ENCODE measurements at places on chromosomes 6 and 20.

GRCh38 chr6:41457303-41457670 lies 88.9 kb upstream of the FOXP4 start:
- no peak for DNase-seq

DNA sequence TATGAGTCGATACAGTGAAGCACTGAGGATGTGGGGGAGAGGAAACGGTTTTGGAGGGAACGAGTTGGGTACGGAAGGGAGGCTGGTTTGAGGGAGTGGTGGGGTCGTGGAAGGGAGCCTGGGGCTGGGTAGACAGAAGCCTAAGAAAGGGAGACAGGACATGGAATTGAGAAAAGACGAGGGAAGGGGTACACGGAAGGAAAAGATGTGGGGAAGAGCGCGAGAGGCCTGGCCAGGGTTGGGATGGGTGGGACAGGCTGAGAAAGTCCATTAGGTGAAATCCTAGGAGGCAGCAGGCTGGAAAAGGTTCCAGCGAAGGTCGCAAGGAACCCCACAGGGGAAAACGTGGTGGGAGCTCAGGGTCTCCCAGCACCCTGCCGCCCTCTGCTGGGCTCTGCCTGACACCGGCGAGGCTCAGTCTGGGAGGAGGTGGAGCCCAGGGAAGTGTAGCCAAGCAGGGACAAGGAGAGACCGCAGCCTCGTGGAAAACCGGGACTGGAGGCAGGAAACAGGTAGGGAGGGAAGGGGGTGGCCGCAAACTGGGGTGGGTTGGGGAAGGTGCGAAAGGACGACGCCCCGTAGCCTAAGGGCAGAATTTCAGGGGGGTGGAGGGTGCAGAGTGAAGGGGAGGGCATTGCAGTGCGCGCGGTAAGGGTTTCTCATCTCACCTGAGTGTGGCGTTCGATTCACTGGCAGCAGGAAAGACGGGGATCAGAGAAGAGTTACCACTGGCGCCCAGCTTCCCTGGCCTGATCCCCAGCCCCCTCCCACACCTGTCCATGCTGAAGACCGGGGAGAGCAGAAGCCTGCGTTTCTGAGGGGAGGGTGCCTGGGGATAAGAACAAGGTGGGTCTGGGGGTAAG lies 4.3 kb downstream of the GABBR1 start:
- peak; percentile 29 for DNase-seq

DNA sequence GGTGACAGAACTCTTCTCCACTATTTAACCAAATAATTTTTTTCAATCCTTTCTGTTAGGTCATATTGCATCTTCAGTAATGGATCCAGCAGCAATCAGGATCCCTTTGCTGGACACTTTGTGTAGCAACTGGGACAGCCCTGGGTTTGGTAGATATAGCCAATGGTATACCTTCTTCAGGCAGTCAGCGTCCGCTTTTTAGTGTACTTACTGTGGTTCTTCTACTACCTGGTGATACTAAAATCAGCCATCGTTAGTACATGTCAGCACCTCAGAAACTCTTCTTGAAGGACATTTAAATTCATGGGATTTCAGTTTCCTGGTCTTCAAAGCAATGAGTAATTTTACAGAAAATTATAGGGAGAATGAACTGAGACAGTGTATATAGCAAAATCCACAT lies 93.5 kb downstream of the ADGRG6 start:
- DNase-seq = no peak

- DNase-seq = no peak
Measured at GRCh38 chr6:145352382-145353080, 382.8 kb downstream of the EPM2A start.

DNA sequence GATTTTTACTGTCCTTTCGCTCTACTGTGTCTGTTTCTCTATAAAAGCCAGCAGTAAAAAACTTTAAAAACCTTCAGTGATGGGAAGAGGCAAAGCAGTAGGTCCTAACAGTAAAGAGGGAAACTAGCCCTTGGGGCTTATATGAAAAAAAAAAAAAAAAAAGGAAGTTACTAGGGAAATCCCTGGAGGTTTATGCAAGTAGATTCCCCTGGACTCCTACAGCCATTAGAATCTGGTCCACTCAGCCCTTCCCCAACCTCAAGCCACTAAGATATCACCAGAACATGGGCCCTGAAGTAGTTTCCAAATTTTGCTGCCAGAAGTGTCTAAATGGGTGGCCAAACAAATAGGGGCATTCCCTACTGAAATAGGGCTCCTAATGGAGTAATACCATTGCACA lies 70.5 kb upstream of the HINT3 start:
- no peak for DNase-seq

GRCh38 chr6:13794184-13794583 lies 20.2 kb downstream of the MCUR1 start:
- DNase-seq = no peak

GRCh38 chr6:56992036-56992435 lies 37.1 kb downstream of the BEND6 start:
- no peak for DNase-seq

GRCh38 chr20:54267483-54268003 lies 59.7 kb downstream of the PFDN4 start:
- DNase-seq = no peak

GRCh38 chr20:1998193-1998520 lies 4.3 kb upstream of the PDYN start:
- DNase-seq = no peak

DNA sequence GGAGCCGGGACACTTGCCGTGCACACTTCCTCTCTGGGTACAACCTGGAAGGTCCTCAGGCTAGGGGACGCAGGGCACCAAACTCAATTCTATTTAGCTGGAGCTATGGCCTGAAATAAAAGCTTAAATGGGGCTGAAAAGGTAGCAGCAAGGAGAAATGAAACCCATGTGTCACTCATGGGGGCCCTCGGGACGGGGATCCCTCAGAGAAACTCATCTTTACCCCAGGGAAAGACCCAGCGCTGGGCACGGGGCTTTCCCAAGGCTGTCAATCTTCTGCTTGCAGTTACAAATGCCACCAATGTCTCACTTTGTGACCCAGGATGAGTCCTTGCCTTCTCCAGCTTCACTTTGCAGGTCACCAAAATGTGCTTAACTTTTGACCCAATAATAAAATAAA lies 16.5 kb downstream of the SNAI1 start:
- peak; percentile 22 for DNase-seq

DNA sequence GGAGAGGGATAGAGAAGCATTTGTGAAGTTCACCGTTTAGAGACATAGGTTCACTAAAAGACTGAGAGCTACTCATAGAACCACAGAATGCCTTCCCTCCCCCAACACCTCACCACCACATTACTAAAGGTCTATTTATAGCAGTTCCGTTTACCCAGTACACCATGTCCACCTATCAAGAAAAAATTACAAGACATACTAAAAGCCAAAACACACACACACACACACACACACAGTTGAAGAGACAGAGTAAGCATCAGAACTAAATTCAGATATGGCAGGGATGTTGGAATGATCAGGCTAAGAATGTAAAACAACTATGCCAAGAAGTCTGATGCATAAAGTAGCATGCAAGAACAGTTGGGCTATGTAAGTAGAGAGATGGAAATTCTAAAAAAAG lies 52.3 kb downstream of the SLC22A3 start:
- DNase-seq = no peak

- peak; percentile 56 for DNase-seq
Measured at GRCh38 chr6:154928325-154928922, 66.7 kb upstream of the TIAM2 start.

DNA sequence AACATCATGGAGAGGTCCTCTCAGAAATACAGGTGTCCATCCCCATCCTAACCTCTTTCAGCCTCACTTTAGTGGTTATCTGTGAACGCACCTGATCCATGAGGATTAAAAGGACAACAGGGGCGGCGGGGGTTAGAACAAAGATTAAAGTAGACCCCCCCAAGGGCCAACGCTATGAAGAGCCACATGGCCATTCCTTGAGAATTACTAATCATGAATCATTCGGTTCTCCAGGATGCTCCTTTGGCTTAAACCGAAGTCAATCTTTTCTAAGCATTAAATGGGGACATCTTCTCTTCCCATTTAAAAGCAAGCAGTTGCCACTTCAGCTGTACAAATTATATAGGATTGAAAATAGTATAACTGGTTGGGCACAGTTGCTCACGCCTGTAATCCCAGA lies 212.4 kb downstream of the GMPR start:
- DNase-seq = no peak

GRCh38 chr6:42099340-42100028 lies 42.9 kb downstream of the C6orf132 start:
- DNase-seq = no peak

DNA sequence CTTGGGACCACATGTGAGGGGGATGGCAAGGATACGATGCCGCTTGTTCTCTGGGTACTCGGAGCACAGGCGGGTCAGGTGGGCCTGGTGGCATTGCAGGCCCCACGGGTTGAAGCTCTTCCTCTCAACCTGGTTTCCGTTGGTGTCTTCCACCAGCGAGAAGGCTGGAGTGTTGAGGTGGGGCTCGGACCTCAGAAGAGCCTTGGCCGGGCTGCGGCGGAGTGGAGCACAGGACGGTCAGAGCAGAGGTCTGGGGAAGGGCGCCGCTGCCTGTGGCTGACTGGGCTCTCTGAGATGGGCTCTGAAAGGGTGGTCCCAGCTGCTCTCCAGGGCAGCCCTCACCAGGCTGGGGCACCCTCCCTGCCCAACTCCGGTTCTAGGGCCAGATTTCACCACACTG lies 15.2 kb upstream of the UQCC2 start:
- no peak for DNase-seq

GRCh38 chr6:25869840-25870239 lies 4.2 kb downstream of the SLC17A3 start:
- DNase-seq = no peak

DNA sequence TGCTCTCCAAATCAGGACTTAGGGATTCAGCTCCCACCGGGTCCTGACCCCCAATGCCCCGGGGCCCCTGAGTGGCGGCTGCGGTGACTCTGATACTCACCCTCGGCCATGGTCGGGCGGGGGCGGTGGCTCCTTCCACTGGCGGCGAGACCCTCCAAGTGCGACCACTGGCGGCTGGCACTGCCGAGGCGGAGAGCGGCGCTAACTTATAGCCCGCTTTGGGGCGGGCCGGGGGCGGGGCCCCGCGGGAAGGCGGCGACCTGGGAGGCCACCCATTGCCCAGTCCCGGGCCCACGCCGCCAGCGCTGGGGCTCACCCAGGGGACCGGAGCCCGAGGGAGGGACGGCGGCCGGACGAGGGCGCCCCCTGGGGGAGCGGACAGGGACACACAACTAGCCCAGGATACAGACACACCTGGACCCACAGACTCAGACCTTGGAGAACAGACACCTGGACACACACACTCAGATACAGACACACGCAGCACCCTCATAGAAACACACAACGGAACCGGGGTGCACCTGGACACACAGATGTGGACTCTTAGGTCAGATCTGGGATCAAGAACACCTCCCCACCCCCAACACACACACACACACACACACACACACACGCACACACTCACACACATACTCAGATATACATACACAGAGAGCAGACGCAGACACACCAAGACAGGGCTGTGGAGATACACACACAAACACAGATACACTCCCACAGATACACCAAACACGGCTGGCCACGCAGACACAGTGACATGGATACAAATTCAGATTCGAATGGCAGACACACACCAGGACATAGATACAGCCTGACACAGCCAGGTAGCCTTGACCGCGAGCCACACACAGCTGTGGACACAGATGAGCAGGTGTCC lies at the start of gene TGM2:
Gene TGM2 (minus strand): TSS at position 182 of the 877 bp plus-strand sequence. CDS start 72 bp downstream, at position 110.
- peak; percentile 41 for DNase-seq

GRCh38 chr6:116447496-116448011 lies 13.6 kb upstream of the CALHM6 start:
- peak; percentile 79 for DNase-seq

- no peak for DNase-seq
Measured at GRCh38 chr6:69868961-69869360, 2.6 kb downstream of the COL19A1 start.

DNA sequence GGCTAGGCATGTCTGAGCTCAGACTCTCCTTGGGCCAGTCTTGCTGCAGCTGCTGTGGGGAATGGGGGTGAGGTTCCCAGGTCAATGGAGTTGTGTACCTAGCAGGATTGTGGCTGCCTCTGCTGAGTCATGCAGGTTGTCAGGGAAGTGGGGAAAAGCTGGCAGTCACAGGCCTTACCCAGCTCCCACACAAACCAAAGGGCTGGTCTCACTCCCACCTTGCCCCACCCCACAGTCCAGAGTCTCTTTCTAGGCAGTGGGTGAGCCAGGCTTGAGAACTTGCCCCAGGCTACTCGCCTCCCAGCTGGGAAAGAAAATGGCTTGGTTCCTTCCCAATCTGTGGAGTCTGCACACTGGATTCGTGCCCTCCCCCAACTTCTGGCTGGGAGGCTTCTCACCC lies 65.7 kb downstream of the SCP2D1 start:
- DNase-seq = no peak

- no peak for DNase-seq
Measured at GRCh38 chr6:142822842-142823241, 122.1 kb downstream of the HIVEP2 start.

- DNase-seq = no peak
Measured at GRCh38 chr20:40702504-40702903, 13.5 kb upstream of the MAFB start.

DNA sequence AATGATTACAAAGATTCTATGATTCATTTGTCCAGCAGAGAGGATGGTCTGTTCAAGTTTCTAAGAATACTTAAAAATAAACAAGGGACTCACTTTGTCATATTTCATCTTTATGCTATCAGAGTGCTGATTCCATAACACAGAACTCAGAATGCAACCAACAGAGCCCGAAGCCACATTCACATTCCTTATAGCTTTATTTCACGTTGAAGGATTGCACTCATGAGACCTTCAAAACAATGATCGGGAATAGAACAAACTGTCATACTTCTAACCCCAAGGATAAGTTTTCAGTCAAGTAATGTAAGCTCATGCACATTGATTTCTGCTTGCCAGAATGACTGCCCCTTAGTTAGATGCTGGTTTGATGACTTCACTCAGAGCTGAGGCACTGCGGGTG lies 25.2 kb downstream of the FNDC1 start:
- DNase-seq = no peak

DNA sequence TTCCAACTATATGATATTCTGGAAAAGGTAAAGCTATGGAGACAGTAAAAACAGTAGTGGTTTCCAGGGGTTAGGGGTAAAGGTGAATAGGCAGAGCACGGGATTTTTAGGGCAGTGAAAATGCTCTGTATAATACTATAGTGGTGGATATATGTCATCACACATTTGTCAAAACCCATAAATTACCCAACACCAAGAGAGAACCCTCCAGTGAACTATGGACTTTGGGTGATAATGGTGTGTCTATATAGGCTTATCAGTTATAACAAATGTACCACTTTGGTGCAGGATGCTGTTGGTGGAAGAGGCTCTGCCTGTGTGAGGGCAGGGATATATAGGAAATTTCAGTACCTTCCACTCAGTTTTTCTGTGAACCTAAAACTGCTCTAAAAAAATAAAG lies 149.9 kb downstream of the GPX5 start:
- no peak for DNase-seq

DNA sequence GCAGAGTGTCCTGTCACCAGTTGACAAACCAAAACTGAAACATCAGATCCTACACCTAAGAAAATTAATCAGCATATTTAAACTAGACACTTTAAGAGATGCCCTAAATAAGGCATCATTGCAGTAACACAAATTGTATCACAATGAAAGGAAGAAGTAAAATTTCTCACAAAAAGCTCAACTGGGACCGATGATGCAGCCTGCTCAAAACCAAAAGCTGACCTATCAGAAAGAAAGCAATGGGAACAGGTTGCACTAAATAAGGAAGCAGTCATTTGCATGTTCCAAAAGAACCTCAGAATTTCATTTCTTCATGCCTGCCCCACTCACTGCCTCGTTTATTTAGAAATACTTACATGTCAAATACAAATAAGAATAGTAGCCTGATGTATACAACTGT lies 12.1 kb downstream of the HIVEP2 start:
- DNase-seq = no peak
